ENCODE measurements at places on chromosomes 2 and 18.

DNA sequence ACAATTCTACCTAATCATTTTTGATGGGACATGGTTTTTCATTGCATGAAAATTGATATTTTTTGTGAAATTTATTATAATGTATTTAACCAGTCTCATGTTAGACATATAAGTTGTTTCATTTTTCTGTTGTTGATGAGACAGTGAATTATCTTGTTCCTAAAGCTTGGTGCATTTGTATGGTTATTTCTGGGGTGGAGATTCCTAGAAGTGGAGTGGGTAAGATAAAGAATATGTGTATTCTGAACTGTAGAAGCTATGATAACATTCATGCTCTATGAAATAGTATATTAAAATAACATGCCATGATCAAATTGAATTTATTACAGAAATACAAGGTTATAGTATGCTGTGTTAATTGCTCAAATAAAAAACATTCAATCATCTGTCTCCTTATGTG, 69.2 kb downstream of the BOLA3 start:
- no peak for DNase-seq

- DNase-seq: no peak
Measured at GRCh38 chr2:100207411-100207885, 65.1 kb upstream of the AFF3 start.

GRCh38 chr2:122927710-122928557, 1097.2 kb upstream of the CNTNAP5 start:
- no peak for DNase-seq

- DNase-seq: no peak
Measured at GRCh38 chr2:234364661-234365060, 132.2 kb downstream of the ARL4C start.

DNA sequence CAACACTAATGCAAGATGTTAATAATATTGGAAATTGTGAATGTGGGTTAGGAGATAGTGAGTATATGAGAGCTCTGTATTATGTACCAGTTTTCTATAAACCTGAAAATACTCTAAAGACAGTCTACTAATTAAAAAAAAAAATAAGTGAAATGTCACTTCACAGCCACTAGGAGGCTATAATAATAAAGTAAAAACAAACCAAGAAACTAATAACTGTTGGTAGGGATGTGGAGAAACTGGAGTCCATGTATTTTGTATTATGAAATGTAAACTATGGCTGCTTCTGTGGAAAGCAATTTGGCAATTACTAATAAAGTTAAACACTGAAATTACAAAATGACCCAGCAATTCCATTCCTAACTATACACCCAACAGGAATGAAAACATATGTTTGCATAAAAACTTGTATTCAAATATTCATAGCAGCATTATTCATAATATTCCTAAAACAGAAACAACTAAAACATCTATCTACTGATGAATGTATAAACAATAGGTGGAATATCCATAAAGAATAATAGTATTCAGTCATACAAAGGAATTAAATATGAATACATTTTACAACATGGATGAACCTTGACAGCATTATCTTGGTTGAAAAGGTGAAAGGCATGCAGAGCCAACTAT, 36.2 kb downstream of the CCDC178 start:
- DNase-seq: no peak

DNA sequence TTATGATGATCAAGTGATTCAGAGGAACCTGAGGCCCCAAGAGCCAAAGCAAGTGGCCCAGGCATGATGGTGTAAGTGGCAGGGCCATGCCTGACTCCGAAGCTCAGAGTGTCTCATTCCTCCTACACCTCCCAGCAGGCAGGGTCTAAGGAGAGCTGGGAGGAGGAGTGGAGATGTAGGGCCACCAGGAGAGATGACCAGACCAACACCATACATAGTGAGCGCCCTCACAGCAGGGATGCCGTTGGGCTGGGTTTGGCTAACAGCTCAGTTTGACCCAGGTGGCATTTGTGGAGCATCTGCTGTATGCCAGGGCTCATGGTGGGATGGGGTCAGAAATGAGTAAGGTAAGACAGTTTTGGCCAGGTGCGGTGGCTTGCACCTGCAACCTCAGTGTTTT, 80.7 kb downstream of the MARCO start:
- no peak for DNase-seq

- no peak for DNase-seq
Measured at GRCh38 chr2:180061546-180061945, 54.4 kb upstream of the CWC22 start.
